Heart right ventricle (tissue), 16 donors: ENCODE measurements at places on chromosomes 16 and 17. TPM values are rescaled to one million over a fixed set of nuclear protein-coding genes. Genes with fewer than 3 reads are reported as not detected.

The CD300LD gene
- not detected for polyA plus RNA-seq

The TBC1D3B gene
- 0.42 TPM for polyA plus RNA-seq

GRCh38 chr17:78391843-78392242 lies 13.4 kb downstream of the PGS1 start:
- no peak for DNase-seq

The TP53TG3 gene
- not detected for polyA plus RNA-seq

The PRAC1 gene
- polyA plus RNA-seq = not detected

The EVI2B gene
- polyA plus RNA-seq = 1.8 TPM

The CACNA1H gene
- 8.7 TPM for polyA plus RNA-seq

The NPW gene
- polyA plus RNA-seq = 0.54 TPM

The CRHR1 gene
- not detected for polyA plus RNA-seq
